ENCODE measurements at places on chromosomes 4 and X.
A peak's percentile ranks its signal among the peaks of the same experiment; 100 is the strongest.

DNA sequence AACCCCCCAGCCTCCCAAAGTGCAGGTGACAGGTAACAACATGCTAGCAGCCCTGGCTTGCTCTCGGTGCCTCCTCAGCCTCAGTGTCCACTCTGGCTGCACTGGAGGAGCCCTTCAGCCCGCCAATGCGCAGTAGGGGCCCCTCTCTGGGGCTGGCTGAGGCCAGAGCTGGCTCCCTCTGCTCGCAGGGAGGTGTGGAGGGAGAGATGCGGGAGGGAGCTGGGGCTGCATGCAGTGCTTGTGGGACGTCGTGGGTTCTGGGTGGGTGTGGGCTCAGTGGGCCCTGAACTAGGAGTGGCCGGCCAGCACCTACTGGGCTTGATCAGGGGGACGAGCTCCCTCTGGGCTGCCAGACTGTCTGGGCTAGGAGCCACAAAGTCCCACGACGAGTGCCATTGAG, 14.4 kb downstream of the C4orf46 start:
- DNase-seq, result no peak

- DNase-seq, result peak; percentile 86
Observed at GRCh38 chrX:150362599-150363481, at the start of gene MAMLD1. Gene MAMLD1 (plus strand): TSS chrX:150363317. CDS start chrX:150445517, 82,200 bp downstream.

DNA sequence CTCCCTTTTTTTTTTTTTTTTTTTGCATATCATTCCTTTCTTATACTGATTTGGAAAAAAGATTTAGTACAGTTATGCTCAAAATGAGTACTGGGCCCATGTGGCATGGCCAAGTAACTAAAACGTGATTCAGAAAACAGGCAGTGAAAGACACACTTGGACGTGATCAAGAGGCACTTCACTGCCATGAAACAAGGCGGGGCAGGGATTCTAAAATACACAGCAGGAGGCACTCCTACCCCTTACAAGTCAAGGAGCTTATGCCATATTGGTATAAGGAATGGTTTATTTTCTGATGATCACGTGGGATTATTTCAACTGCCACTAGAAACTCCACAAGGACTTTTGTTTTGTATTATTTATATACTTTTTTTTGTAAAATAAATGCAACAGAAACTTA, 72.0 kb downstream of the CHST7 start:
- DNase-seq, result no peak

GRCh38 chrX:80266979-80267378, 153.3 kb upstream of the TENT5D start:
- no peak for DNase-seq

DNA sequence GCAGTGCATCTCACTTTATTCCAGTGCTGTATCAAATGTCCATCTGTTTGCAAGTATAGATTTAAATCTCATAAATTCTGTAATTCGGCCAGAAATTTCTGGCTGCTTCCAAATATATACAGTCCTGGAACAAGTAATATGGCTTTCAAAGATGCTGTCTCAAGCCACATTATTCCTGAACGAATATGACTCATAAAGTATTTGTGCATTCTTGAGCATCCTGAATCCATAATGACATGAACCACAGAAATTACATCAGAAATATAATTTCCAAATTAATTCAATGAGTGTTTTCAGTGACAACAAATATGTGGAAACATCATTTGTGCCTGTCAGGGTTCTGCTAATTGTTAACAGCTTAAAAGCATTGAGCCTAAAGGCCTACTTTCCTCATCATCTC, 140.9 kb upstream of the HPGD start:
- DNase-seq, result no peak

DNA sequence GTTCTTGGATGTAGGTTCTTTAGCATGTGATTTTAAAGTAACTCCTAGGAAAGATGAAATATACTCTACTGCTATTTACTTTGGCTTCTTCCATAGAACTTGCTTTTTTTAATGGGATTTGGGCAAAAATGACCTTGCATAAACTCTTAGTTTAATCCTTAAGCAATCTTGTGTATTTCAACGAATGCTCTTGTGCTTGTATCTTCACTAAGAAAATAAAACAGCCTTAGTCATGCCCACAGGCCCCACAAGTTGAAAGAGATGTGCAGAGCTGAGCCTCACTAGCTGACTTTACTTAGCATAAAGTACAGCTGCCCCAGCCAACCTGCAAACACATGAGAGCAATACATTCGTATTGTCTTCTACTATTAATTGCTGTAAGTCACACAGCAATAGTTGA, 1609.2 kb downstream of the STIM2 start:
- no peak for DNase-seq

GRCh38 chr4:123661080-123661737, 264.6 kb downstream of the SPRY1 start:
- no peak for DNase-seq

DNA sequence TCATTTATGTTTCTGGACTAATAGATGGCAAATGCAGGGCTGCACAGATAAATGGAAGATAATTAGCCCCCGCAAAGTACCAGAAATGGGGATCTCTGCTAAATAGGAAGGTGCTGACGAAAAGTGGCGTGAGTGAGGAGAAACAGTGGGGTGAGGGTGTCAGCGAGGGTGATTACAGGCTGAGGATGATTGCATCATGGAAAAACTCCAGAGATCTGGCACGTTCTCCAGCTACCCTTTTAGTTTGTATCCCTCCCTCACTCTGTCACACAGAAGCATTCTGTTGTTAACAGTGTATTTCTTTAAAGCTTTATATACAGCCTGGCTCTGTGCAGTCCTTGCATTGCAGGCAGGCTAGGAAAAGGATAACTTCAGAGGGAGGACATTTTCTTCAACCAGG, 309.6 kb upstream of the DDX53 start:
- DNase-seq, result no peak

- no peak for DNase-seq
Observed at GRCh38 chr4:57614257-57614932, 504.2 kb upstream of the IGFBP7 start.

GRCh38 chrX:72142794-72143608, 11.3 kb upstream of the RTL5 start:
- DNase-seq, result no peak

- DNase-seq, result no peak
Observed at GRCh38 chr4:165522050-165522449, 143.2 kb downstream of the CPE start.

DNA sequence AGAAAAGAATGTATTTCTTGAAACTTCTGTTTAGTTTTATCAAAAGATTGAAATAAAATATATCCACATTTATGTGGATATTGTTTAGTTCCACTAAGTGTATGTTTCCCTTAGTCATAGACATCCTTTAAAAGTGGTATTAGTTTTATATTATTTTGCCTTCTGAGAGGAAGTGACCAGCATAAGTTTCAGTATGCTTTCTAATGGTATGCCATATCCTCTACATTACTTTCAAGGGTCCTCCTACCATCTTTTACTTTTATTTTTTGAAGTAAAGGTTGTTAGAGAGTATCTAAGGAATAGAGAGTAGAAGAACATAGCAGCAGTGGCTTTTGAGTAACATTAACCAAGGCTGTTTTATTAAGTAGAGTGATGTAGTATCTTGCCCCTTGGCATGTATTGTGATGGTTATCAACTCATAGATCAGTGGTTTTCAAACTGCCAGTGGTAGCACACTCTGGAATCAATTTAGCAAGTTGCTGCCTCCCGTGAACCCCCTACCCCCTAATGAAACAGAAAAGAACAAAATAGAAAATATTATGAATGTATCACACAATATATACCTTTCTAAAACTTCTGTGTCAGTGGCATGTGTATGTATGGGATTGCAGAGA, 44.8 kb downstream of the RBPJ start:
- no peak for DNase-seq

- DNase-seq, result no peak
Observed at GRCh38 chr4:108917255-108917654, 154.4 kb upstream of the ETNPPL start.

DNA sequence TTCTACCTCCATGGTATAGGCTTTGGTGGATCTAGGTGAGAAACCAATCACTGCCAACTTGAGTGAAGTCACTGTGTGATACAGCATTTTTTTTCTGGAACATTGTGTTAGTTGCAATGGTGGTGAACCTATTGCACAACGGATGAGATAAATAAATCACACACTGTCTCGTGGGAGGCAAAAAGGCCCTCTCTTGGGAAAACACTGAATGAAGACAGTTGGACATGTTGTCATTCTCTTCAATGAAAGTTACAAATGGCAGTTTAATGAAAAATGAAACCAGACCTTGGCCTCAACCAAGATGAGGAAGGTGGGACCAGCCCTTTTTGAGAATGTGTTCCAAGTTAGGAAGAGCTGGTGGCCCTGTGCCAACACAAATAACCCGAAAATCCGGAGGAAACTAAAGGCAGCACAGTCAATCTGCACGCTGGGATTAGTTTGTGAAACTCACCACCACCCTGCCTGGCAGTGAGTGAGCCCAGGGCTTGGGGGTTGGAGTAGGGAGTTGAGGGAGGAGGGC, 5.4 kb upstream of the ADGRG2 start:
- DNase-seq, result no peak

- no peak for DNase-seq
Observed at GRCh38 chr4:78707793-78708192, 68.4 kb upstream of the BMP2K start.

- DNase-seq, result no peak
Observed at GRCh38 chr4:109440948-109441347, 7.3 kb downstream of the SEC24B start.

GRCh38 chrX:148573119-148573518, 72.7 kb downstream of the AFF2 start:
- no peak for DNase-seq

DNA sequence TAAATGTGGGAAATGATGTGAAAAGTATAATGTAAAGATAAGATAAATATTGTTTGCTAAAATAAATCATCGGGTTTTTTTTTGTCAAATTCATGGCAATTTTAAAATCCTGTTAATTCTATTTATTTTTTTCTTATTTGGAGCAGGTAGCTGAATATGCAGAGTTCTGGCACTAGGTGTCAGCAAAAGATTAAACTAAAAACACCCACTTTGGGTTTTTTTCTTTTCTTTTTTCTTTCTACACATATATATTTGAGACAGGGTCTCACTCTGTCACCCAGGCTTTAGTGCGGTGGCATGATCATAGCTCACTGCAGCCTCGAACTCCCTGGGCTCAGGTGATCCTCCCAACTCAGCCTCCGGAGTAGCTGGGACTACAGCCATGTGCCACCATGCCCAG, 6.9 kb upstream of the RAP2C start:
- no peak for DNase-seq

DNA sequence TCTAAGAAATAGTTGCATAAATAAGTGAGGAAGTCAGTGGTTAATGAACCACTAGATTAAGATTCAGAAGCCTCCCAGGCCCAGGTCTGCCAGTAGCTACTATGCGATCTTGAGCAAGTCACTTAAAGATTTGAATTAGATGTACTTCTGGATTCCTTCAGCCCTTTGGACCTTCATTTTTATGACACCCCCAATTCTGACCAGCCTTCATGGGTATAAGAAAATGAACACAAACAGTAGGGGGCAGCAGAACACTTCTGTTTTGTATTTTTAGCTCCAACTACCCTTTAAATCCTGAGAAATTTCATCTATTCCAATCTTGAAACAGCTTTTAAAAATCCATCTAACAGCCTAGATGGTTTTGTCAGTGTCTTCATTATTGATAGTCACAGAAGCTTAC, 19.0 kb downstream of the TMEM47 start:
- no peak for DNase-seq
